A549 treated with dexamethasone at 1 μM for 4 hours (cell line): ENCODE measurements at places on chromosomes 16 and 17. TPM values are rescaled to one million over a fixed set of nuclear protein-coding genes. Genes with fewer than 3 reads are reported as not detected.

Gene OR2C1
- not detected in 5 replicates for total RNA-seq

Gene HOXB7
- 28.6 to 35.7 TPM (median 31.4 TPM) in 5 replicates for total RNA-seq

Gene KRTAP2-4
- total RNA-seq: not detected in 5 replicates

Gene MYH1
- not detected in 5 replicates for total RNA-seq

Gene KCNG4
- total RNA-seq: not detected in 5 replicates

Gene TNFSF13
- 0.46 to 0.83 TPM (median 0.62 TPM) in 5 replicates for total RNA-seq

Gene MT1E
- total RNA-seq: not detected in 5 replicates

Gene KRTAP2-1
- total RNA-seq: not detected in 5 replicates

Gene NEUROD2
- not detected in 5 replicates for total RNA-seq

Gene OR4D1
- 0.02 TPM in 1 of 5 replicates, not detected in the others for total RNA-seq

Gene KRT17
- 0.63 to 1.8 TPM (median 0.79 TPM) in 5 replicates for total RNA-seq

Gene ODAD4
- 1.1 to 2.1 TPM (median 1.4 TPM) in 5 replicates for total RNA-seq

Gene MMP2
- total RNA-seq: 8.7 to 12.2 TPM (median 9.8 TPM) in 5 replicates
